Stimulated activated CD8-positive, alpha-beta memory T cell treated with anti-CD3 and anti-CD28 coated beads, Interleukin-2, amount 100 ng/mL, for 48 hours (primary cell): ENCODE measurements at places on chromosomes 4 and X.

- DNase-seq = no peak
Observed at GRCh38 chr4:159685340-159686092, 582.6 kb downstream of the RAPGEF2 start.

DNA sequence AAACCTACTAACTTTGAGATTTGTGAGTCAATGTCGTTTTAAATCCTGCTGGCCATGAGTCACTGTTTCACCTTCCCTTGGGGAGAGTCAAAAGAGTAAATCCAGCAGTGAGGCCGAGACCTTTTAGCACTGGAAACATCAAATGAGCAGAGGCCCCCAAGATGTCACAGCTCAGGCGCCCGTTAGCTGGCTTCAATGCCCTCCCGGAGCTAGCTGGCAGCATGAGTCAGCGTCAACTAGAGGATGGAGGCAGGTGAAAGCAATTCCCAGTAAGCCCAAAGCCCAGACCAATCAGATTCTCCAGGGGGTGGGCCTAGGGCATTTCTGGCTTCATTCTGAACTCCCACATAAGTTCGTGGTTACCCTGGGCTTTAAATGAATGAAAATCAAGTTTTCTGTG, 170.9 kb downstream of the CLCN4 start:
- DNase-seq = no peak

- DNase-seq = no peak
Observed at GRCh38 chrX:57155171-57155570, 18.0 kb upstream of the SPIN2A start.

GRCh38 chrX:78074088-78074487, 30.0 kb upstream of the PGK1 start:
- no peak for DNase-seq

DNA sequence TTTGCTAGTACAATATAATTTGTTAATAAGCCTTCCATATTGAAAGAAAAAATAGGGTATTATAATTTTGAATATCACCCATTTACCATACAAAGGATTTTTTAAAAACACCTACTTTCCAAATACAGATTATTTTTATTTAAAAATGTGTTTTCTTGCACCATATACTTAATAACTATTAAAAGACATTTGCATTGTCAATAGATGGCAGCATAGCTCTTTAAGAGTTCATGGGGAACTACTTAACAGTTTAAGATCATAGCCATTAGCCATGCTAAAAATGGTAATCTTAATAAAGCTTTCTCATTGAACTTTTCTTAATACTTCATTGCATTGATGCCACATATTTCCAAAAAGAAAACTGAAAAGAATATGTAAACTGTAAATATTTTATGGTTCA, 1995.9 kb downstream of the C4orf33 start:
- DNase-seq = no peak

- DNase-seq = no peak
Observed at GRCh38 chr4:76206222-76206942, 7.2 kb downstream of the SCARB2 start.

DNA sequence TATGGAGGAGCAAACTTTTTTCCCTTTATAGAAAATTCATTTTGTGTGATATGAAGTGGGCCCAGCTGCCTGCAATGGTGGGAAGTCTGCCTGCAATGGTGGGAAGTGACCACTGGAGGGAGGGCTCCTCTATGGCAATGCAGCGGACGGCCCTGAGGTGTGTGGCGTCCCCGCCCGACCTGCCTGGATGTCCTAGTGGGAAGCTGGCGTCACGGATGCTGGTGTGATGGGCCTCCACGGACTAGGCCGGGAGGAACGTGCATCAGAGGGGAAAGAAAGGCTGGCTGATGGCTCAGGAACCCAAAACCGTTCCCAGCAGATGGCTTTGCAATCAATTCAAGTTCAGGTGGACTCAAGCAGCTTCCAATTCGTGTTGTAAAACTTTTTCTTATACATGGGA, 177.9 kb downstream of the AFAP1 start:
- DNase-seq = peak; percentile 36

- no peak for DNase-seq
Observed at GRCh38 chr4:183362916-183363542, 40.8 kb upstream of the CLDN24 start.

DNA sequence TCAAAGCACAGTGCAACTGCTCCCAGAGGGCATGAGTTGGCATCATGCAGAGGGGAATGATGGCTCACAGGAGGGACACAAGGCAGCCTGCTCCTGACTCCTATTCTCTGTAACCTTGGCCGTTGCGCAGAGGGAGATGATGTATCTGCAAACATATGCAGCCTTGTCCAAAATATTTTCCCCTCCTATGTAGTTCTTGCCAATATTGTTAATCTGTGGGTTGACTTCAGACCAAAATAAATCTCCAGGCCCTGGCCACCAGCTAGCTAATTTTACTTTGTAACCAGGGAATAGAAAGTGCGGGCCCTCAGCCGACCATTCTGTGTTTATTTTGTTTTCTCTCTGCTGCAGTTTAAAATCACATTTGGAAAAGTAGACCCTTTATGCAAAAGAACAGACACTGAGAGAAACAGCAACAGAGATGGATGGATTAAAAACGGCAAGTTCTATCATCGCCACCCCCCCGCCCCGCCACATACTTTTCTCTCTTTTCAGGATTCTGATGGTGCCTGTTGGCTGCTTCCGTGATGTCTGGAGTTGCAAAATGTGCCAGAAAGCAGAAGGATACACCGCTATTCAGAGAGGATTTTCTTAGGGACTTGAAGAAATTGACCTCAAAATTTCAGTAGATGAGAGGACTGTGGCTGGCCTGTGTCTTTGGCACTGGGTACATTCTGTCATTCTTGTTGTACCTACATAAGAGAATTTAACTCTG, 185.3 kb upstream of the BCOR start:
- no peak for DNase-seq

- no peak for DNase-seq
Observed at GRCh38 chrX:3938587-3938986, 225.1 kb upstream of the PRKX start.

DNA sequence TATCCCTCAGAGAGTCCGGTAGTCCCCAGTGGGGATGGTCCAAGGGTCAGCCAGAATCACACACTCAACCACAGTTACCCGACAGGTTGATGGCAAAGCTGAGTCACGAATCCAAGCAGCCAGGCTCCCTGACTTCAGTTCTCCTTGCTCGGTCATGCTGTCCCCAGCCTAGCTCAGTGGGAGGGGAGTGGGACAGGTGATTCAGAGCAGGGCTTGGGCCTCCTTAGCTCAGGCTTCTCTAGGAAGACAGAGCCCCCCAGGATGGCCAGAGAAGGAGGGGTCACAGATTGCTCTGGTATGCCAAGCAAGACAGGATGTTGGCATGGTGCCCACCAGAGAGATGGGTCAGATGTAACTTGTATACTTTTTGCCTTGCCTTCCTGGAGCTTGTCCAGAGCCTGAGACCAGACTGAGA, 66.5 kb downstream of the EFNB1 start:
- DNase-seq = no peak

DNA sequence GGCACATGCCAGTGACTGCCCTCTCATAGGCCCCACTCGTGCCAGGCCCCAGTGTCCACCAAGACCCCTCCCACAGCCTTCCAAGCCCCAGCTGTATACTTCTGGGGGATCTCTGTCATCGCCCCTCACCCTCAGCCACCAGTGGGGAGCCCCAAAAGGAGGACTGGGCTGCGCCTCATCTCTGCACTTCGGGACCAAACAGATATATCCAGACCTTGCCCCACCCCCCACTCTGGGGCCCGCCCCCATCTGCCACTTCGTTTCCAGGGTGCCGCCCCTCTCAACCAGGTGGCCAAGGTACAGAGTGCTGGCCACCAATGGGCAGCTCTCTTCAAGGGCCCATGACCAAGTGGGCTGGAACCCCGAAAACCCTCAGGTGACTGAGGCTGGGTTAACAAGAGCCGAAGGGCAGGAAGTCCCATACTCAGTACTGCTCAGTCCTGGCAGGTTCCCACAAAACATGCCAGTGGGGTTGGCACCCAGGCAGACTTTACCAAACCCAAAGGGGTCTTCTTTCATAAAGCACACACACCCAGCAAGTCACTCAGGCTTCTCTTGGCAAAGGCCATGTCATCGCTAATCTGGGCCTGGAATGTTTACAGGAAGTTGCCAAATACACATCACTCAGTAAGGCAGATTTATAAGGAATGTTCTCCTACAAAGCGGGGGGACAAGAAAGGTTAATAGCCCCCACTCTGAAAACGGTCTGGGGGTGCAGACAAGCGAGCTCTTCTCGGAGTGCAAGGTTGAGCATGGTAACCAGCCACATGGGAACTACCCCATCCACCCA, 4.4 kb downstream of the ZFYVE28 start:
- no peak for DNase-seq

GRCh38 chrX:18294893-18295292, 59.6 kb downstream of the SCML2 start:
- DNase-seq = no peak

- DNase-seq = no peak
Observed at GRCh38 chr4:107977966-107978705, 11.6 kb upstream of the HADH start.

DNA sequence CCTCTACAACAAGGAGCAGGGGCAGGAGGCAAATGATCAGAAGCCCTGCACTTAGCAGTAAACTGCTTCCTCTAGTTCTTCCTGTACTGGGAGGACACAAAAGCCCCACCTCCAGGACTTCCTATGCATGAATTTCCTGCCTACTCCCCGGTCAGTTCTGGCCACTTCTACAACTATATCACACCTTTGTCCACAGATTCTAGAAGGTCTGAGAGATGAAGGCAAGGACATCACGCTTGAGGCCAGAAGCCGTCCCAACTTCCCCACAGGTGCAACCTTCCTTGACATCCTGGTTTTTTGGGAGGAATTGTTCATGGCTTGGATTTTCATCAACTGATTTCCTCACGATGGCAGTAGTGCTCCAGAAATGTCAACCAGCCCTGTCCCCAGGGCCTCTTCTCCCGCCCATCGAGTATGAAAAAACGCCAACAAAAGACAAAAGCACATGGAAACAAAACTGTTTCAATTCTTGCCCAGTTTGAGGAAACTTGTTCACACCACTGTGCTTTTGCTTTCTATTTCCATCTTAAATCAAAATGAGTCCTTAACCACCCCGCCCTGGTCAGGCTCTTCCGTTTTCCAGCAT, 206.5 kb upstream of the STK26 start:
- DNase-seq = no peak

- no peak for DNase-seq
Observed at GRCh38 chr4:118034053-118034785, at the start of gene NDST3. TSS of gene NDST3 (plus strand) at chr4:118034486. CDS start at chr4:118053911, 19,425 bp downstream.

- no peak for DNase-seq
Observed at GRCh38 chrX:10071451-10072144, 85.2 kb upstream of the CLCN4 start.

- no peak for DNase-seq
Observed at GRCh38 chr4:13703096-13703495, 75.6 kb upstream of the BOD1L1 start.

DNA sequence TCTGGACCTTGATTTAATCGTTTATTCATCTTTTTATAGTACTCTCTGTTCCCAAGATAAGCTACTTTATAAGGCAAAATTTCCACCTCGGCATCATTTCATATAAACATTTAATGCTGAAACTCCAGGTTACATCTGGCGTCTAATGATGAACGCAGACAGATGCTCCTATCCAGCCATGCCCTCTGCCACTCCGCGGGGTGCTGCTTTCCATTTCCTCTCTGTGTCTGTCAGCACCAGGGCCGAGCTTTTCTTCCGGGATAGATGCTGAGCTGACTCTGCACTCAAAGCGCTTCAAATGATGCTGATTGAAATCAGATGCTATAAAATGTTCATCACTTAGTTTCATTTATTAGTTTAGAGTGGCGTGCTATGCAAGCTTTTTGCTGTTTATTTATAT, 80.5 kb upstream of the HELT start:
- DNase-seq = no peak

DNA sequence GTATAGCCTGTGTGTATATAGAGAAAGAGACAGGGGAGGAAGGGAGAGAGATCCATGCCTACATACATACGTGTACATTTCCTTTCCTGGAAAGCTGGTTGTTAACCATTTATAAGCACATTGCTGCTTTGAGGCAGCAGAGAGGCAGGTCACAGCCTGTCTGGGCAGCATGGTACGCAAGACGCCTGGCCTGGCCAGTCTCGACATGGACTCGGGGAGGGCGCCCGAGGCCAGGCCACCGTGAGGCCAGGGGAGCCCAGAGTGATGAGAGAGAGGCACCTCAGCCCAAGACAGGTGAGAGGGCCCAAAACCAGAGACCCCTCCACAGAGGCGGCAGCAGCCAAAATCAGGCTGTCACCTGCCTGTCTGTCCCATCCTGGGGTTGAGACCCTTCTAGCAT, 3.9 kb downstream of the TREX2 start:
- DNase-seq = no peak

DNA sequence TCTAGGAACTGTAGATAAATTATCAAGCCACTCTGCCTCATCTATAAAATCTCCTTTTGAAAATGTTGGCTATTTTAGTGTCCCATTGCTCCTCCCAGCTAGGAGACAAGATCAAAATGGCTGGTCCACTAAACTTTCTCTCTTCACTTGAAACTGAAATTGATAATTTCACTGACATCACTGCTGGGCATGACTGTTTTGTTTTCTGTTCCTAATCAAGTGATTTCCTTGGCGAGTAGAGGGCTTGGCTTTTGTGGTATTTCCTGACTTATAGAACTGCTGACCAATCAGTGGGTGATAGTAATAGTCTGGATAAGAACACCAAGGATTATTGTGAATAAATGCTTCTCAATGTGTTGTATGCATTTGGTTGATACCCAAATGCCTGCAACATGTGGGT, 2152.9 kb downstream of the ARAP2 start:
- no peak for DNase-seq

GRCh38 chr4:26787461-26788340, 72.9 kb upstream of the STIM2 start:
- DNase-seq = peak; percentile 16

DNA sequence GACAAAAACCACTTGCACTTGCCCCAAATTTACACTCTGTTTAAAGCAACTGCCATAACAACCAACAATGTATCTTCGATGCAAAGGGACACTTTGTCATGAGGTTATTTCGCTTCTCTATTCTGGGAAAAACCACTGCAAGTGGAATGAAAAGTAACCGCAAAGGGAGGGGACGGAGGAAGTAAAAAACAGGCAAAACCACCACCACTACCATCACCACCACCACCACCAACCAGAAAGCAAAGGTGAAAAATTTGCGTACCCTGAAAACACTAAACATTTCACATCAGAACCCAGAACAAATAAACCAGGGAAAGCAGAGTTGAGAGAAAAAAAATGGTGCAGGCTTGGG, 1.2 kb upstream of the N4BP2 start:
- peak; percentile 6 for DNase-seq

- DNase-seq = peak; percentile 36
Observed at GRCh38 chrX:8743126-8743732, 11.3 kb upstream of the ANOS1 start.

DNA sequence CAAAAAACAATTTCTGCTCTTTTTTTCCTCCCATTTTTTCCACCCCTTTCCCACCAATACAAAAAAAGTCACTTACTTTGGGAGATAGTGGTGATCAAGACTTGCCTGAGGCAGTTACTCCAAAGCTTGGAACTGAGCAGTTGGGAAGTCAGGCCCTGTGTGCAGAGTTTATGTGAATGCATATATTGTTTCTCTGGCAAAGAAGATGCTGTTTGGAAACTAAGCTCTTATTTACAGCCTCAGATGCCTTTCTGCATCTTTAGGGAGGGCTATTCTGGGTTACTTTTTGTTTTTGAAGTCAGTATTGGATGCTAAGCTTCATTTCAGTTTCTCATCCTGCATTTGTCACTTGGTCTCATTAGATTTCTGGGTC, 136.3 kb downstream of the ZNF330 start:
- no peak for DNase-seq
